Posterior cingulate gyrus (tissue), 11 donors: ENCODE measurements at places on chromosomes 6 and 20.

DNA sequence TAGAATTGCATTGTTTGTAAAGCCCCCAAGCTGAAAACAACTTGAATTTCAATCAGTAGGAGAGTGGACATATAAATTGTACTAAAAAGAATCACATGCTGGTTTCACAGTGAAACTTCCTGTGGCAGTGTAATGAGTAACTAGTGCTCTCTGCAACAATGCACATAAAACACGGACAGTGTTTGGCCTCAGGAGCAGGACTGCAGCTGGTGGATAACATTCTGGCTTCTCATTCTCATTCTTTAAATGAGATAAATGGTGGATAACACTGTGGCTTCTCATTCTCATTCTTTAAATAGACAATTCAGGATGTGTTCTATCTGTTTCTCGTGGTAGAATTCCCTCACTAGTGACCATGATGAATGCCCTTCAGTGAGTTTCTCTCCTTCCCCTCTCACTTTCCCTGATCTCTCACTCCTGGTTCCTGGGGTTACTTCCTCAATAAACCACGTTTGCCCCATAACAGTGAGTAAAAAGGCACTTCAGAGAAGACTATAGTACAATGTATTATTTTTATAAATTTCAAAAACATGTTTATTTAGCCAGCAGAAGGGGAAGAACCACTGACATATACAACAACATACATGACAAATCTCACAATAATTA, 59.9 kb downstream of the SLC22A2 start:
- DNase-seq, result no peak

DNA sequence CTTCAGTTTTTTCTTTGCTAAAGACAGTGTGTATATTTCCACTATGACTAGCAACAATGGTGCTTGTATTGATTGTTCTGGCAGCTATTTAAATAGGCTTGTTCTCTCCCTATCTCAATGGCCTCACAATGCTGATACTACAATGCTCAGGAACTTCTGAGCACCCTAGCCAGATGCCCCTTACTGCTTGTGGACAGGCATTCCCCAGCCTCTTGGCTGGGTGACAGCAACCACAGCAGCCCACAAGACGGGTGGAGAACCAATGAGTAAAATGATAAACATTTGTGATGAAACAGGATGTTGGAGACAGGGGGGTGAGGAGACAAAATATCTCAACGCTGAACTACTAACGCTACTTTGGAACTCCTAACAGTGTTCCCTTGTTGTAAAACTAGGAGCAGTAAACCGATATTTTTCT, 42.3 kb downstream of the HIVEP2 start:
- no peak for DNase-seq

- DNase-seq, result no peak
Measured at GRCh38 chr6:118889163-118889562, 4.8 kb upstream of the ASF1A start.

GRCh38 chr20:54320148-54320607, 112.3 kb downstream of the PFDN4 start:
- DNase-seq, result no peak

- DNase-seq, result no peak
Measured at GRCh38 chr6:14856177-14856576, 389.7 kb upstream of the JARID2 start.

DNA sequence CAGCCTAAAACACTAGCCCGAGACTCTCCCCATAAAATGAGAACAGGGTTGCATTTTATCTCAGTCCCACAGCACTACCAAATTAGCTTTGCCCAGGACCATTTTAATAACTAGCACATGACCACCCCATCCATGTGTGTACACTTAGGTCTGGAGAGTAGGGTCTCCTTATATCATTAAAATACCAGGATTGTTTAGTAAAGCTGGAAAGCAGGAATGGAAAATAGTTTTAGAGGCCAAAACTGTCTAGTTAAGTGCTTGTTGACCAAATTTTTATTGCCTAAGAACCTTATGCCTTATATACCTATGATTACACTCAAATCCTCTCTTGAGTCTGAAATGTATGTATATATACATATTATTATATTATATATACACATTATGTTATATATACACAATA, 608.4 kb downstream of the HDGFL1 start:
- no peak for DNase-seq

- DNase-seq, result no peak
Measured at GRCh38 chr6:35919085-35919826, 1.6 kb downstream of the SRPK1 start.

DNA sequence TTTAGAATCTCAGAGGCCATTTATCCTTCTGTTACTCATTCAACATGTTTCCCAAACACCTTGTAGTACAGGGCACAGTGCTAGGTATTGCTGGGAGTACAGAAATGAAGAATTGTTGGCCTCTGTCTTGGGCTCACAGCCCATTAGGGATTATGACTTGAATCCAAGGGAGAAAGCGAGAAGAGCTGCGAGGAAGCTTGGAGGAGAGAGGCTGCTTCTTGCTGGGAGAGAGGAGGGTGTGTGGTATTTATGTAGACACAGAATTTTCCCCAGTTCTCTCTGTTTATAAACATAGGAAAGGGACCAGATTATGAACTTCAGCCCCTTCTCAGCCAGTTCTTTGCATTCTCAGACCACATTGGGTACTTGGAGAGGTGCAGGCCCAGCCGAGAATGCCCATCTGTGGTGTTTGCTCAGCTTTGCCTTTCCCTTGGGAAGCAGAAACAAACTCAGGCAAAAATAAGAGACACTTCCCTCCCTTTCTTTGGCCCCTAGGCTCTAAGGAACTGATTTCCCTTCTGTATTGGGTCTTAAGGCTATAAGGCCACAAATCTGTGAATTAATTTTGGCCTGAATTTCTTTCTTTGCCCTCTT, 17.9 kb downstream of the CHMP4B start:
- DNase-seq, result no peak

GRCh38 chr20:53322651-53323050, 271.0 kb downstream of the ZNF217 start:
- DNase-seq, result no peak

DNA sequence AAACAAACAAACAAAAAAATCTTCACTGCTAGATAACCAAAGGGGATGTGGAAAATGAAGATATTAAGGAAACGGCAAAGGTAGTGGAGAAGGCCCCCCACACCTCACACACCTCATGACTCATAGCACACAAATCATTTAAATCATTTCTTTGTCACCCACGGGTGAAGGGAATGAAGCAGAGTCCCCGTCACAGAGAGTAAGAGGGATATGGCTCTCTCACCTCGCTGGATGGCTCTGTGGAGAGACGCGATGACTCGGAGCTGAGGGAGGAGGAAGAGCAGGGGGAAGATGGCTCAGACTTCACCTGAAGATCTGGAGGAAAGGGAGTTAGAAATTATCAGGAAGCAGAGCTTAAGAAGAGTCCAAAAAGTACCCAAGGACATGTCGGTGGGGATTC, 1.2 kb downstream of the ATF6B start:
- no peak for DNase-seq

DNA sequence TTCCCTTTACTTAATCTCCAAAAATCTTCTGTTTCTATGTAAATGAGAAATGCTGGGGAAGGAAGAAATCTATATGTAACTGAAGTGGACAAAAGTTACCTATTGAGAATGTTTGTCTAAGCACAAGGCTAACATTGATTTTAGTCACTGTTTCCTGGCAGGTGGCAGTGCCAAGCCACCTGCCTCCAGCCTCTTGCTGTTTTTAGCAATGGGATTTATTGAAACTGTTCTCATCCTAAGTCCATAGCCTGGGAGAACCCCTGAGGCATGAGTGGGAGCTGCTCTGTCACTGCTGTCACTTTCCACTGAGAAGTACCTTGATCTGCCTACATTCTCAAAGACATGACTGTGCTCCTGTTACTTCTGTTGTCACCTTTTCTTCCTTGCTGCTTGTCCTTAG, 14.7 kb downstream of the ENPP3 start:
- no peak for DNase-seq

DNA sequence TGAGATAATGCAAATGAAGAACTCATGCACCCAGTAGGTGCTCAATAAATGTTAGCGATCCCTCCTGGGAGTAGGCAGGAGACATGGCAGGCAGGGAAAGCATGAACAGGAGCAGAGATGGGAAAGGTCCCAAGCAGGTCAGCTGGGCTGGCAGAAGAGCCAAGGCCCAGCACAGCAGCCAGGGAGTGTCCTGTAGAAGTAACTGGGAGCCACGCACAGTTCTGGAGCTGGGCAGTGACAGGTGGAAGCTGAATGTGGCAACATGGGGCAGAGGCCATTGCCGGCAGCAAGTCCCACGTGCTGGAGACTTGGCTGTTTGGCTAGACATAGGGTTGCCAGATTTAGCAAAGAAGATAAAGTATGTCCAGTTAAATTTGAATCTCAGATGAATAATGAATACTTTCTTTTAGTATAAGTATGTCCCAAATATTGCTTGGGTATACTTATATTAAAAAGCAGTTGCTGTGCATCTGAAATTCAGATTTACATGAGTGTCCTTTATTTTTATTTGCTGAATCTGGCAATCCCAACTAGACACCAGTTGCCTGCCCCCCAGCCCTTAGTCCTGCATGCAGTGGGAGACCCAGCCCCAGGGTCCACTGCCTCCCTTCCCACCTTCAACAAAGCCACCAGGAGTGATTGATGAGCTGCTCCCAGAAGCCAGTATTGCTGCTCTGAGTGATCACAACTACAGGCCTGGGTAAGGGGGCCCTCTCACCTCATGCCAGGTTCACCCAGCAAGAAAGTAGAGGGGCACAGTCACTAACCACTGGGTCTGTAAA, 3.7 kb upstream of the LPIN3 start:
- DNase-seq, result peak; percentile 55

DNA sequence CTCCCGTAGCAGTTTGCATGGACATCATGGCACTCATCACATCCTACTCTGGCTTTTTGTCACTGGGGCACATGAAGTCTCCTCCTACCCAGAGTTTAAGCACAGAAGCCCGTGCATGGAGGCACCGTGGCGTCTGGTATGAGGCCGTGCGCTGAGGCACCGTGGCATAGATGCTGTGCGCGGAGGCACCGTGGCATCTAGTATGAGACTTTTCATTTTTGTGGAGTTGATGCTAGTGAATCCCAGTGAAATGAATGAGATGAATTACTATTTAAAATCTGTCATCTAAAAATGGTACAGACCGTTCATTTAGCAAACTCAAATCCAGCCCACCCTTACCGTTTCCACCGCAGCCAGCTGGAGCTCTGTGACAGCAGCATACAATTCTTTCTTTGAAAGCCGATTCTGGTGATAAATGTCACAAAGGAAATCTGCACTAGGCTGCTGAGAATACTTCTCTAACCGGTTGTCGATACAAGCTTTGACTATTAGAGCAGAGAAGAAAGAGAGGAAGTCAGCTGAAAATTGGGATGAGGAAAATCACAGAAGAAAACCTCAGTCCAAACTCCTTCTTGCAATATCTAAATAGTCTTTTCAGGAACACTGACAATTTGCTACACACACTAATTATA, 11.3 kb downstream of the CYP24A1 start:
- DNase-seq, result peak; percentile 85

- DNase-seq, result no peak
Measured at GRCh38 chr6:170464524-170464979, 88.6 kb downstream of the PSMB1 start.

DNA sequence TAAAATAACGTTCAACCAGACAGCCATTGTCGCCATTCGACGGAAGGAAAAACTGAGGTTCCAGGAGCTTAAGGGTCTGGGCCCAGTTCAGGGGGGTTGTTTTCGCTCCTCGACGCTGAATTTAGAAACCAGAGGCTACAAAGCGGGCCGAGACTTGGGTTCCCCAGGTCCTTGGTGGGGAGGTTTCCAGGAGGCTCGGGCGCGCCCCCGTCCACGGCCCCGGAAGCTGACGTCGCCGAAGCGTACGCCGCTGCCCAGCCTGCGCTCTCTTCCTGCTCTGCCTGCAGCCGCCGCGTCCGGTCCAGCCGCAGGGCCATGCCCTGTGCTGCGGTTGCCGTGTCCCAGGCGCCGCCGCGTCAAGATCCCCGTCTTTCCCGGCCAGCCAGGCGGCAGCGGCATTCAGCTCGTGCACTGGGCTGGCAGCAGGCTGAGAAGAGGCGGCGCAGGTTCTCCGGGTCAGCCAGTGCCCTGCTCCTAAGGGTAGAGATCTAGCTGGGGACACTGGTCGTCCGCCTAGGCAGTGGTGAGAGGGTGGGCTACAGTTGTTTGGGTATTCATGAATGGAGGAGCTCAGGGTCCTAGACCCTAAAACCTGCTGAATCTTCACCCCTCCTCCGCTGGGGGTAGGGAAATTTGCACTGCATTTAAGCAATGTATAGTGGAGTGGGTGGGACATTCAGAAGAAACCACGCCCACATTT, 901 bp upstream of the TRIM26 start:
- peak; percentile 83 for DNase-seq

DNA sequence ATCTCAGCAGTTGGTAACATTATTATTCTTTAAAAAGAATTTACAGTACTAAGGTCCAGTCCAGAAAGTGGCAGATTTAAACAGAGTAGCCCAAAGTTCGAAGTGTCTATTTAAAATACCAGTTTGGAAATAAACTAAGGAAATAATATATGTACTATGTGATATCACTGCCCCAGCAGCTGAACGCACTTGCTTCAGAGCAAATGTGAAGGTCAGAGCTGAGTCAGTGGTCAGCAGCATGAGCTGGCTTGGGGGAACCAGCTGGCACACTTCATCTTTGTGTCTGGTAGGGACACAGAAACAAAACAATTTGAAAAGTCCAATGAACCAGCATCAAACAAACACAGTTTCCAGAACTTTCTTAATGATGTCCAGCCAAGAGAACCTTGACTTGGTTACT, 15.4 kb downstream of the TMEM14B start:
- DNase-seq, result no peak

GRCh38 chr6:27866357-27867050, 45.7 kb downstream of the OR2B2 start:
- DNase-seq, result no peak

- DNase-seq, result no peak
Measured at GRCh38 chr6:56692523-56693245, 50.0 kb upstream of the DST start.

DNA sequence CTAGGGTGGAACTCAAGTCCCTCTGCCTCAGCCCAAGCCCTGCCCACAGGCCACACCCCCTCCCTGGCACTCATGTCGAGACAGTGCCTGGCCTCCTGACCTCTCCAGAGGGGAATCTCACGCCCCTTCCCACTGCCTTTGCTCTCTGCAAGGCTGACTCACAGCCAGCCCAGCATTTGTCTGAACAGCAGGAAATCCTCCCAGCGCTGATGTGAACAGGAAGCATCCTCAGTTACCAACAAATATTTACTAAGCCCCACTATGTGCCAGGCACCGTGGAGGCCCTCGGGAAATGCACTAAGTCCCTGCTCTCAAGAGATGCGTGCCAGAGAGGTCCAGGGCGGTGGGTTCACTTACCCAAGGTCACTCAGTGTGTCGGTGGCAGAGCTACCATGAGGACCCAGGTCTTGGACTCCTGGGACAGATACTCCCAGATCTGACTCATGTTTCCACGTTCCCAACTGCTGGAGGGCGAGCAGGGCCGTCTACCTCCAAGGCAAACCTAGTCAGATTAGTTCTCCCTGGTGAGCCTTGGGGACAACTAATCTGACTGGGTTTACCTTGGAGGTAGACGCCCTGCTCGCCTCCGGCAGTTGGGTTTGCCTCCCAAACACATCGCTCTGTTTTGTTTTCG, 7.8 kb downstream of the ADA start:
- DNase-seq, result no peak

GRCh38 chr6:74607934-74608333, 597.9 kb downstream of the COL12A1 start:
- DNase-seq, result no peak
